Muscle of back (tissue), 13 donors: ENCODE measurements at places on chromosomes 6 and 20.

DNA sequence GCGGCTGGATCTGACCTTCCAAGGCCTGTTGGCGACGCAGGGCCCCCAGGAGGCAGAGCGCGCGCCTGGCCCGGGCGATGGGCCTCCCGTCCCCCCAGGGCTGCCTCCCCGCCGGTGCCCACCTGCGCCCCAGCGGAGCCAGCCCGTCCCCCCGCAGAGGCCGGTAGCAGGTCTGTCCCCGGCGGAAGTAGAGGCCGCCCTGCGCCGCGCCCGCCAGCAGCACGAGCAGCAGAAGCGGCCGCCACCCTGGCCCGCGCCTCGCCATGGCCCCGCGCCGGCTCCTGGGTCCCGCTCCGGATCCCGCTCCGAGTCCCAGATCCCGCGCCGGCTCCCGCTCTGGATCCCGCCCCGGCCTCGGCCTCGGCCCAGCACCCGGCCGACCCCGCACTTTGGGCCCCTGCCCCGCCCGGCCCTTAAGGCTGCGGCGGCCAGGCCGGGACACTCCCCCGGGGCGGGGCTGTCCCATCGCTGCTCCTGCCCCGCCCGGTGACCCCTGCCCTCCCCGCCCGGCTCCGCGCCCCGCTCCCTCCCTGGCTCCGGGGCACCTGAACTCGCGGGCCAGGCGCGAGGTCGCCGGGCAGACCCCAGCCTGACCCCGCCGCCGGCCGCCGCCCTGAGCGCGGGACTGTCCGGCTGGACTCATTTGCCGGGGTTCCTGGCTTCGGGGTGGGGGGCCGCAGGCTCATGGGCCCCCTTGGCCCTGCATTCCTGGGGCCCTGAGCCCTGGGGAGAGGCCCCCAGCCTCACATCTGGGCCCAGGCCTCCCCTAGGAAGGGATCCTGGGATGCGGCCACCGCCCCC lies at the start of gene CTSZ:
CTSZ (minus strand) TSS at position 391 of the 801 bp plus-strand sequence; CDS start at position 265, 126 bp downstream.
- DNase-seq, result peak; percentile 88

DNA sequence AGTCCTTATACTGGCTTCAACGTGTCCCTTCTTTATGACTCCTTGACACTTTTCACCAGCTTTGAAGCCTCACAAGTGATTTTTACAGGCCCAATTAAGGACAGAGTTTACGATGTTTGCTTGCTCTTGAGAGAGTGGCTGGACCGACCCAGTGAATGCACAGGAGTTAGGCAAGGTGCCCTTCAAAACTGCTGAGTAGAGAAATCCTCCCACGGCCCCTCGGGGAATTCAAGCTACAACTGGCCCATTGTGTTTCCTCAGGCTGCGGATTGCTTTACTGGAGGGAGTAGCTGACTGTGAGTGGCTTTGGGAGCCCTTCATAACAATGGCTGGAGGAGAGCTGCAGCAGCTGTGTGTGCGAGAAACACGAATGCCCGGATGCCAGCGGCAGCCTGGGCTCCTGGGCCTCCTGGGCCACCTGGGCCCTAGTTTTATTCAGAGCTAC lies 50.0 kb downstream of the SGK1 start:
- DNase-seq, result no peak

DNA sequence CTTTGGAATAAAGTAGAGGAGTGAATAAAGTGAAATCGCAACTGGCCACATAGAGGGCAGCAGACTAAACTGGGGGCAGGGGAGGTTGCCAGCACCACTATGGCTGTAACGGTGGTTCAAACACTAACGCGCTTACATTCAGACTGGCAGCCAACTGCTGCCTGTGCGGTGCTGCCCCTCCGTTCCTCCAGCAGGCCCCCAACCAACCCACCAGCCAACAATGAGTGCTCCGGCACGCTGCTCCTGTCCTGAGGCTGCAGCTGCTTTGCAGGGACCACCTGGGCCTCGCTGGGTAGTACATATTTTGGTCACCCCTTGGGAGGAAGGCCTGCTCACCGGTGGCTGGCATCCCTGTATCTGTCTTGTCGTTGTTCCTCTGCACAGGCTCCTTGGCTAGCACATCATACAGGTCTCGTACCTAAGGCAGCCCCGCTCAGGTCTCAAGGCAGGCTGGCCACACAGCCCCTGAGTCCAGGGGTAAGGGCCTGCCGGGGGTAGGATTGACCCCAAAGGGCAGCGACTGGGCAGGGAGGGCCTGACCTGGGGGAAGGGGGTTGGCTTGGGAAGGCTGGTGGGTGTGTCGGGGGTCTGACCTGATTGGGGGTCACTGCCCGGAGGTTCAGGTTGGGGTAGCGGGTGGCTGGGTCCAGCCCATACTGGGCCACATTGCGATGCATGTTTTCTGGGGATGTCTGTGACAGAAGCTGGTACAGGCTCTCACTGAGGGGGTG lies 6.3 kb downstream of the MICAL1 start:
- no peak for DNase-seq

DNA sequence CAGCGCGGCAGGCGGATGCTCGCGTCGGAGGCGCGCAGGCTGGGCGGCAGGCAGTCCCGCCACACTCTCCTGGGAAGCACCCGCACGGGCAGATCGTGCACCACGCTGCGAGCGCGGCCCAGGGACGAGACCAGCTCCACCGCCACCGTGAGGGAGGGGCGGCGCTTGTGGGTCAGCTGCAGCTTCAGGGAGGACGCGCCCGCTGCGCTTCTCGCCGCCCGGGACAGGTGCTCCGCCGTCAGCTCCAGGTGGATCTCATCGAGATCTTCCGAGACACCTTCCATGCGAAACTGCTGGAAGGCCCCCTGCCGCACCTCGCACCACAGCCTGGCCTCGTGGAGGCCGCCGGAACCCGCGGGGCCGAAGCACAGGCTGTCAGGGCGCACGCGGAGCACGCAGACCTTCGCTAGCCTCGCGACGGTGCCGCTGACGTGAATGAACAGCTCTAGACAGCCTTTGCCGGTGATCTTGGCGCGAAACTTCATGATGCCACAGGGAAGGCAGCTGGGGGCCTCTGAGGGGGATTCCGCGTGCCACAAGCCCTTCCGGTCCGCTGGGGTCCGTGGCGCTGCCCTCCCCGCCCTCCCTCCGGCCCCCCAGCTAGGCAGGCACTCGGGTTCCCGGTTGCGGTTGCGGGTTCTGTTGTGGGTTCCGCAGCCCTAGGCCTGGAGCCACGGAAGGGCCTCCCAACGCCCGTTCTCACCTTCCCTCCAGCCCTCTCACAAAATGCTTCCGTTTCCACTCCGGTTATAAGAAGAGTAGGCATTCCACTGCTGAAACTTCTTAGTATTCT lies at the start of gene HUS1B:
HUS1B (minus strand) TSS at position 641 of the 793 bp plus-strand sequence; CDS start at position 485, 156 bp downstream.
- no peak for DNase-seq

GRCh38 chr20:10824750-10825500 lies 151.1 kb upstream of the JAG1 start:
- DNase-seq, result no peak
